CD8-positive, alpha-beta T cell (primary cell): ENCODE measurements at places on chromosomes 5 and 9.

- DNase-seq, result no peak
Observed at GRCh38 chr5:15690611-15691010, 190.6 kb downstream of the FBXL7 start.

- no peak for DNase-seq
Observed at GRCh38 chr9:8622222-8622802, 822.7 kb upstream of the DMAC1 start.

DNA sequence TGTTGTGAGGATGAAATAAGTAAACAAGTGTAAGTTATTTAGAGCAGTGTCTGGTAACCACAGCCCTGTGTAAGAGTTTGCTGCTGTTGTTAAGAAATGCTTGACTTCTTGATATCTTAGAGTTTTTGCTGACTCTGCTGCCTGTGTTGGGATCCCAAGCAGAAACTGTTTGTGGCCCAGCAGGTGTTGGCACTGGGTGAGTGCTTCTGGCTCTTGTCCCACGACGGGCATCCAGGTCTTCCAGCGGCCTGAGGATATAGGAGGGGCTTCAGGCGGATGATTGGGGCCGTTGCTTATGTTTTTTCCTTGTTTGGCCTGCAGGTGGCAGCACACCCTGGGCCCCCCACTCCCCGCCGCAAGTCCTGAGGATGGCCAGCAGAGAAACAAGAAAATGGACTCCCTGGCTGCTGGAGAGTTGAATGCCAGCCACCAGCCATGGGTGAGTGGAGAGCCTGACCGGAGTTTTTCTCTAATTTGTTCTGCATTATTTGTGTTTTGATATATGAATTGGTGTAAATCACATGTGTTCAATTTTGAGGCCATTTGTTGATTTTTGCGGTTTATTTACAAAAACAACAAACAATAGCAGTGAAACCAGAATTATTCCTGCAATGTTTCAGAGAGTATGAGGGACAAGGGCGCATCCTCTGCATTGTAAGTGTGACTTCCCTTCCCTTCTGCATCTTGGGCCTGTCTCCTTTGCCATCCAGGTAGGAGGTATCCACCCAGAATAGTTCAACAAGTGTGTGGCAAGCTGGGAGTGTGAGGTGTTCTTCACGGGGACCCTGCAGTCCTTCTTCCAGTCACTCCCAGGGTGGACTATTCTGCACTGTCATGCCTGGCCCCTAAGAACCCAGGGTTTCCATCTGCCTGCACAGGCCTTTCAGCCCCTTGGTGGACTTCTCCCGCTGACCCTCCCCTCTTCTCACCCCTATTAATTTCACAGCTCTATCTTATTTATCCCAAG lies 50.3 kb downstream of the SLC22A5 start:
- DNase-seq, result peak; percentile 84

GRCh38 chr5:3347741-3348140 lies 247.9 kb upstream of the IRX1 start:
- no peak for DNase-seq

DNA sequence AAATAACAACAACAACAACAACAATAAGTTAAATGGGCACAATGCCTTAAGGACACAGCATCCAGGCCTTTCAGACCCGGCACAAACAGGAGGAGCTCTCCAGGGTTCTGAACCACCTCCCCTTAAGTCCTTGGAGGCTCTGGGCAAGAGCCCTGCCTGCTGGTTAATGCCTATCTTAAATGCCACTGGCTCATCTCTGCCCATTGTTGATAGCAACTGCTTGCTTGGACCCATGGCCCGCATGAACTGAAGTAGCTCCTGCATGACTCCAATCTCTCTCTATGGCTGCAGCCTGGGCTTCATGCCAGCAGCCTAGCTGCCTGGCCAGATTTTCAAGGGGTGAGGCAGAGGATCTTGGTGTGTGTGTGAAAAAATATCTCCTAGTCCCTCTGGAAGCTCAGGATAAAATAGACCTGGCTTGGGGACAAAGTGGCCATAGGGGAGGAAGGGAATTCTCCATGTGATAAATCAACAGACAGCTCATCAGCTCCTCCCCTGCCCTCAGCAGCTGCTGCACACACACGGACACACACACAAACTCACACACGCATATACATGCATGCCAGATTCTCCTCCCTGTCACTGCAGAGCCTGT lies 27.4 kb downstream of the FAM219A start:
- DNase-seq, result peak; percentile 18

GRCh38 chr5:7586480-7586879 lies 190.5 kb downstream of the ADCY2 start:
- DNase-seq, result no peak

- no peak for DNase-seq
Observed at GRCh38 chr9:121826711-121827110, 175.3 kb downstream of the DAB2IP start.

DNA sequence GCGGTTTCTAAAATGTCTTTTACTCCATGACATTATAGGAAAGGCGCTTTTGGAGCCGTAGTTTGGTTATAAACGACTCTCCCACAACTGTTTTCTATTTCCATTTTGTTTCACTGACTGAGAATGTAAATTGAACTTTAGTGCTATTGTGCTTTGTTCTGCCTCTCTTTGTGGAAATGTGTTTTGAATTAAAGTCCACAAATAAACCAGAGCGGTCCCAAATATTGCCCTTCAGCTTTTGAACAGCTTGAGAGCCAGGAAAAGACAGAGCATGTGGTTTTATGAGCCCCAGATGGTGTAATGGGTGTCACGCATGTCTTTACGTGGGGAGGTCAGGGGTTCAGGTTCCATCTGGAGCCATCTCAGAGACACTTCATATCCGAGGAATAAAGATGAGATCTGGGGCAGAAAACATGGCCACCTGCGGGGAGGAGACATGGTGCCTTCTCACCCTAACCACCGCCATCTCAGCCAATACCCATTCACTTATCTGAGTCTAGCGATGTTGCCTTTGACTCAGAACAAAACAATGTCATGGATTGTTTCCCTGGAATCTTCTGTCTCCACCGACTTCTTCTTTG lies 42.5 kb upstream of the ROR2 start:
- DNase-seq, result peak; percentile 7

DNA sequence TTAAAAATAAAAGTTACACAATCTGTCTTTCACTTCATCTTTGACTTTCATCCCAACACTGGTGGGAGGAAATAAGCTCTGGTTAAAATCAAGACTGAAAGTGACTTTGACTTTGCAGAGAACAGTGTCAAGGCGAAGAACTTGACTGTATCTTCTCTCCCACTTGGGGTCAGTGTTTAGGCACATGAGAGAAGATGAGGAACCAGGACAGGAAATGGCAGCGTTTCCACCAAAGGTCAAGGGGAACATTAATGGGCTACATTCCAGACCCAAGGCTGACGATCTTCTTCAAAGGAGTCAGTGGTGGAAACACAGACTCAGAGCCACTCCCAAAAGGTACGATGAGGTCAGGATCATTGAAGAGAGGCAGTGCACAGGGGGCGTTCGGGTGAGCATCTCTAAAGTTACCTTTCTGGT lies 409.5 kb downstream of the ARHGEF28 start:
- DNase-seq, result no peak

DNA sequence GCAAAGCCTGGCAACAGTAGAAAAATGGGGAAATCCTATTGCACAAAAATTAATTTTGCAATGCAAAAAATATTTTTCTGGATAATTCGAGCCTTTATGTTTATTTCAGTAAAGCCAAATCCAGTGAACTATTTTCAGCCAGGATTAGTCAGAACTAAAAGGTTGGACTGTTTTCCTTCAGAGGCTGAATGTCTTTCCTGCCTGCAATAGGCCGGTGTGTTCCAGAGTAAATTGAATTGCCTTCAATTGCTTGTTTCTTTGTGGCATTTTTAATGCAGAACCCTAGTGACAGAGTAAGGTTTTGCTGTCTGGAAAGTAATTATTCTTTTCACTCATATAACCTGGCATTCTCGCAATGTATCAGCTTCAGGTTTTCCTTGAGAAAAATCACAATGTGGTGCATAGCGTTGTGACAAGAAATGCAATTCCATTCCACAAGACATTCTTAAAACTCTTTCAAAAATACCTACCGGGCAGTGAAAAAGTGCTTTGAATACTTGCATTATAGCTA lies 183.7 kb downstream of the GLIS3 start:
- no peak for DNase-seq

- no peak for DNase-seq
Observed at GRCh38 chr5:154375329-154376008, 70.3 kb upstream of the SAP30L start.

DNA sequence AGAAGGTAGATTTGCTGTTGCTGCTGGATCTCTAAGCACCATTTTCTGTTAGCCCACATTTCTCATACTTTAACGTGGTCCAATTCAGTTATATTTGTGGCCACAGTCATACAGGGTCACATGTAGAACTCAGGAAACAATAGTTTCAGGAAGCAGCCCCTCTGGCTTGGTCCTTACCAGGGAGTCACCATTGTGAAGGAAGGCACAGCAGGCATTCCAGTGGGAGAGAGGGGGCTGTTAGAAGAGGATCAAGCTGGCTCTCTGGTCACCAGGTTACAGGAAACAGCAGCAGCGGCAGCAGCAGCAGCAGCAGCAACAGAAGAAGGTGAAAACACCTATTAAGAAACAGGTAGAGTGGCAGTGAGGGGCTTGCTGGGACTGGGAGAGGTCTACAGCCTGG lies 14.5 kb downstream of the C9orf43 start:
- DNase-seq, result no peak

- peak; percentile 80 for DNase-seq
Observed at GRCh38 chr9:126704892-126705766, 91.4 kb downstream of the LMX1B start.

DNA sequence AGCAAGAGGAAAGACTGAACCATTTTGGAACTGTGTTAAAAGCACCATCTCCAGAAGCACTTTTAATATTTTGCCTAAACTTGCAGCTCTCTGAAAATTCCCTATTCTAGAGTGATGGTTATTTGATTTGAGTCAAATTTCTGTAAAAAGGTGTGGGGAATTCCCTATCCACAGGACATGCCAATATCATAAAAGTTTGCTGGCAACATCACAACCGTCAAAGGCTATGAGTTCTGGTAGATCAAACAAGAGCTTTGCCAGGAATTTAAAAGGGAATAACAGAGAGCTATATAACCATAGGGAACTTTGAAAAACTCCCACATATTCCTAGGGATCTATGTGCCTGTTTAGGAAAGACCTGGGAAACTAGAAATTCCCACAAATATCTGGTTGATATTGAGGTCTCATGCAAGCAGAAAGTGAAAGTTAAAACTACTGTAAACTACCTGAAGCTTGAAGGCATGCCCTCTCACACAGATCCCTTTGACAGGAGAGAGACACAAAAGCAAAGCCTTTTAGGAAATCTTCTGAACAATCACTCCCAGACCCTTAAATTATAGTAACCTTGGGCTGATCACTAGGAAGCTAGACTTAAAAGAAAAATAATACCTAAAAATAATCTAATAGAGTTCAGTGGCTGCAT lies 549.9 kb downstream of the ANXA1 start:
- no peak for DNase-seq

- DNase-seq, result no peak
Observed at GRCh38 chr9:112764344-112764743, 13.8 kb downstream of the SNX30 start.

GRCh38 chr5:29114331-29114768 lies 2076.0 kb upstream of the CDH9 start:
- no peak for DNase-seq

DNA sequence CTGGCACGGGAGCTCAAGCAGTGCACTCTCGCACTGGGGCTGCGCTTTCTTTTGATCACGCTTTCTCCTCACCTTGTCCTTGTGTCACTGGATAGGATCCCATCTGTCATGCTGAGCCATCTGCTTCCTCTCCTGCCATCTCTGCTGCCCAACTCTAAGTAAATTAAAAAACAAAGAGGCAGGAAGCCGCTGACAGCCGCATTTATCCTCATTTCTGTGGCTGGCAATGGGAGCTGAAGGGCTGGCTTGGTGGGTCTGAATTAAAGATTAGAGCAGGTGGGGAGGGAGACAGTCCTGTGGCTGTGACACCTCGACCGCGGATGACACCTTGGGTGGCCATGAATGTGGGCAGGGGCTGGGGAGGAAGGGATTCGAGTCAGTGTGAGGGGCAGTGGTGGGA lies 159.2 kb upstream of the ALDH1B1 start:
- no peak for DNase-seq

DNA sequence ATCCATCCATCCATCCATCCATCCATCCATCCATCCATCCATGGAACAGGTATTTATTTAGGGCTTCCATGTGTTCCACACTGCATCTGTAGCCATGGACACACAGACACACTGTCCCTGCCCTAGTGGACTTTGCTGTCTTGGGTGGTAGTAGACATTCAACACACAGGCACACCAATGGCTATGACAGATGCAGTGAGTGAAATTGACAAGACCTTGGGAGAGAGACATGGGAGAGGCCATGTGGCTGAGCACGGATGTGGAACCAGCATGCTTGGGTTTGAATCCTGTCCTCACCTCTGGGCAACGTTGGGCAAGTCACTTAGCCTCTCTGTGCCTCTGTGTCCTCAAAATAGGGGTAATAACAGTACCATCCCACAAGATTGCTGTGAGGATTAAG lies 45.3 kb downstream of the STOM start:
- DNase-seq, result no peak

- DNase-seq, result no peak
Observed at GRCh38 chr9:134965411-134965810, 47.7 kb upstream of the FCN1 start.

GRCh38 chr9:87567001-87567400 lies 69.3 kb downstream of the DAPK1 start:
- DNase-seq, result no peak

DNA sequence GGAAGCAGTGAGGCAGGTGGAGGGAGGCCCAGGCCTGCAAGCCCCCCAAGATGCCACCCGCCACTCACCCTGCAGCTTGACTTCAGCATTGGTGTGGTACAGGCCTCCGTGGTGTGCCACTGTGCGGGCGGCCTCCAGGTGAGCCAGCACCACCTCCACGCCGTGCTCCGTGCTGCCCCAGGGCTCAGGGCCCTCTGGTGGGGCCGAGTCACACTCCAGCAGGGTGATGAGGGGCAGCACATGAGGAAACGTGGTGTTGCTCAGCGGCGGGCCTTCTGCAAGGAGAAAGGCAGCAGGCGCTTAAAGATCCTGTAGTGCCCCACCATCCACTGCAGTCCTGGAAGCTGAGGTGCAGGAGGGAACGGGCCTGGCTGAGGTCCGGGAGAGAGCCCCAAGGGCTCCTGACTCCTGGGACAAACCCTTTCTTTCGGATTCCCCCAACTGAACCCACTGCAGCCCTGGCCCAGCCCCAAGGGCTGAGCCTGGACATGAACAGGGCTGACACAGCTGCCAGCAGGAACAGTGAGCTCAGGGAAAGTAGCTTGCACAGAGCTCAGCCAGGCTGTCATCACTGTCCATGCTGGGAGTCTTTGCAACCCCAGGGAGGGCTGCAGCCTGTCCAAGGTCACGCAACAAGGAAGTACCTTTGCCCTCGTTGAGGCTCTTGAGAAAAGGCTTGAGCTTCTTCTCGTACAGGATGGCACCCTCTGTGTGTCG lies 4.7 kb upstream of the TOR2A start:
- no peak for DNase-seq
